ENCODE measurements at places on chromosomes 3 and 15. TPM values are rescaled to one million over a fixed set of nuclear protein-coding genes. Genes with fewer than 3 reads are reported as not detected.

- DNase-seq = no peak
Measured at GRCh38 chr15:92336419-92336987, 57.2 kb upstream of the ST8SIA2 start.

DNA sequence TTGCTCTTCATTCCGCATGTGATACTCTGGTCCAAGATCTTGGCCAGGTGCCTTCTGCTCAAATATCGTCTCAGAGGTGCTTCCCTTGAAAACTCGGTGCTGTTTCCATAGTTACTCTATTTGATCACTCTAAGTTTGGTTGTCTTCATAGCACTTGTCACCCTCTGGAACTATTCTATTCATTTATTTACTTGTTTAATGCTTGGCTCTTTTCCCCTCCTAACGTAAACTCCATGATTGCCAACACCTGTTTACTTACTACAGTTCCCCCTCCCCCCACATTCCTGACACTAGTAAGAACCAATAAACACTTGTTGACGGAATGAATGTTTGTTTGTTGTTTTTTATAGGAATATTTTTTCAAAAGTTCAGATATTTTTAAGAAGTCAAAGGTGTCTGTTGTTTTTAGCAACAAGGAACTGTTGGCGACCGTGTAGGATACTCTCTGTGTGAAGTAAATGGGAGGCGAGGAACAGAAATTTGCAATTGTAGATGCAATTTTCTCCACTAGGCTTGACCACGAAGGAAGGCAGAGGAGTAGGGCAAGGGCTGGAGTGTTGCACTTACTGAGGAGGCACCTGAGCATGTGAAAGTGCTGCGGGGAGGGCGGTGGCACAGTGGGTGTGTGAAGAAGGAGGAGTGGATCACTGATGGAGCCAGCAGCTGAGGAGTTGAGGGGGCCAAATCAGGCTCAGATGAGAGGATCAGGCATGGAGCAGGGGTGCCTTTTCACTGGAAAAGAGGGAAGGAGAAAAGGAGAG lies 48.4 kb downstream of the MOBP start:
- no peak for DNase-seq

GRCh38 chr3:159265705-159266104 lies 463.9 kb downstream of the MFSD1 start:
- DNase-seq = no peak

- DNase-seq = no peak
Measured at GRCh38 chr15:89090791-89091626, 2.8 kb downstream of the ABHD2 start.

DNA sequence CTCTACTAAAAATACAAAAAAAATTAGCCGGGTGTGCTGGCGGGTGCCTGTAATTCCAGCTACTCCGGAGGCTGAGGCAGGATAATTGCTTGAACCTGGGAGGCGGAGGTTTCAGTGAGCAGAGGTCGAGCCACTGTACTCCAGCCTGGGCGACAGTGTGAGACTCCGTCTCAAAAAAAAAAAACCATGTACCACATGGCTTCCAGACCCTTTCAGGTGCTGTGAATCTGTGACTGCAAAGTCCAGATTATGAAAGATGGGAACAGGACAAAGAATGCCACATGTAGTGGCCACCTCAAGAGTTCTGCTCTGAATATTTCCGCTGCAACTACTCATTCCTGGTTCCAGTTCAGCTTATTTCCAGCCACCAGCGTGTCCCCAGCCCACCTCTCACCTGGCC lies 8.4 kb upstream of the DCAF1 start:
- no peak for DNase-seq

DNA sequence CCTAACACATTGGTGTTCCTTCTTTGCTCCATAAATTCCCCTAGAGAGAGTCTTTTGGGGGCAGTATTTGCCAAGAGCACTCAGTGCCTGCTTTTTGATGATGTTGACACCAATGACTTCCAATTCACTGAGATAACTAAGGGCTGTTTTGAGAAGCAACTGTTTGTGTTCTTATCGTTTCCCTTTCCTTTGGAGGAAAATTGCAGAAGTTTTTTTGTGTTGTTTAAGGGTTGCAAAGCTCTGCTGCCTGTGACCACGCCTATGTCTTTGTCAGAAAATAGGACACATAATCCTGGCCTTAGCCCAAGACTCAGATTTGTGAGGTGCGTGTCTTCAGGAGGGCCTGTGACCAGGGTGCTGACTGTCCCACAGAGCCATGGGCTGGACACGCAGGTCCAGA lies 99.6 kb downstream of the FAM43A start:
- DNase-seq = no peak

DNA sequence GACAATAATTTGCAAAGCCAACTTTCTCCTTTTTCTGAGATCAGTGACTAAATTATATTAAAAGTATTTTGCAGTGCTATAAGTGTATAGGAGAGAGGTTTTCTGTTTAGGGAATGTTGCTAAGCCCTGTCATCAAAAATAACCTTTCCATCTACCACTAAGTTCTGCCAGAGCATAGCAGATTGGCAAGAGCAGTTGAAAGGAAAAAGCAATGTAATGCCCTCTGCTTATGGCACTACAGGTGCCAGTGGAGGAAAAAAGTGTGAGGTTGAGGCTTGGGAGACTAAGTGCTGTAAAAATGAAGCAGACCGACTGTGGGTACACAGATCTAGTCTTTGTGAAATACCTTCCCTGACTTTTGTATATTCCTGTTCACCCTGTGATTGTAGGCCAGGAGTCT lies 11.5 kb downstream of the FILIP1L start:
- DNase-seq = no peak

Gene HPS3
- polyA plus RNA-seq = 14.1 TPM

Gene GOLGA8M
- not detected for polyA plus RNA-seq

- no peak for DNase-seq
Measured at GRCh38 chr3:146035366-146035765, 125.6 kb downstream of the PLOD2 start.

GRCh38 chr3:31962801-31963205 lies 18.3 kb downstream of the OSBPL10 start:
- no peak for DNase-seq

DNA sequence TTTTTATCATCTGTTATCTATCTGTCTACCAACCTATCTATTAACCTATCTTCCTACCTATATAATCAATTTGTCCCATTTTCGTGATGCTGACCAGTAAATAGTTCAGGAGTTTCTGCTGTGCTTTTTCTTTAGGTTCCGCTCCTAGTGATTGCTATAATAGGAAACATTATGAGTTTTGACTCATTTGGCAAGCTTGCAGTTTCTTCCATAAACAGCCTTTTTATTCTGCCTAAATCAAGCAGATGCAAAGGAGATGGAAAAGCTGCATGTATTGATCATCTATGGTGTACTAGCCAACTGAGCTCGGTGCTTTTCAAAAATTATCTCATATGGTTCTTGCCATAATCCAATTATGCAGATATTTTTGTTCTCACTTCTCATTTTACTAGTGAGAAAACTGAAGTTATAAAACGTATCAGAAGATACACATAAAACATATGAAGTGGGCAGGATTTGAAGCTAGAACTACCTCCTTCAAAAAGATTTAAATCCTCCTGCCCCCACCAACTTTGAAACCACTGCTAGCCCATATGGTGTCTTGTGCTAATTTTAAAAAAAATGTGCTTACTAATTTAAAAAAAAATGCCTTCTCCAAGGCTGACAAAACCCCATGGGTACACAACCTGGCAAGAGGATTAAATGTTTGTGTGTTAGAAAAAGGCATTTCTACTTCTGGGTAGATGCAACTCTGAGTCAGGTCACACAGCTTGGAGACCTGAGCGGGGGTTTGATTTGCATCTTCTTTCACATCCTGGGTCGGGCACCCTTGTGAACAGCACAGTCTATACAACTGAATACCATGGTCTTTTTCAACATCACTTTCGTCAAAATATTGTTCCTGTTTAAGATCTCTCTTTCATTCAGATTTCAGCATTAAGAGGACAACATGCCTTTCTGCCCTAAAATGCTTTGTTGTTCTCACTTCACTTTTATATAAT lies 267.0 kb downstream of the CHL1 start:
- DNase-seq = no peak

Gene ISLR
- 32.0 TPM for polyA plus RNA-seq

Gene PDCD7
- 17.5 TPM for polyA plus RNA-seq

Gene LMAN1L
- polyA plus RNA-seq = not detected

Gene FBXO45
- 6.8 TPM for polyA plus RNA-seq

Gene LINGO1
- polyA plus RNA-seq = 8.1 TPM

Gene SEMA6D
- polyA plus RNA-seq = 23.4 TPM

DNA sequence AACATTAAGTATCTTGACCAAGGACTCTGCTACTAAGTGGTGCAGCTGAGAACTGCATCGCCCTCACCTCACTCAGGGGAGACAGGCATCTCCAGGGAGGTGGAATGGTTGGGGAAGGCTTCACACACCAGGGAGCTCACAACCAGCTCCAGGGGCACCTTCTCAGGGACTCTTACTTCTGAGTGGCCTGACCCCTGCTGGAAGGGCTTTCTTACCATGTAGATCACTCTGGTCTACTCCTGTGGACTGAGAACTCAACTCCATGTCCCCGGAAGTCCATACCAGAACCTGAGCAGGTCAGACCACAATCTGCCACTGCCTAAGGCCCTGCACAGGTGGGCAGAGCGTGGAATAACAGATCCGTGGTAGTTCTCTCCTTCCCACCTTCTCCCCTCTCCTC lies 140.5 kb downstream of the TLE3 start:
- DNase-seq = no peak

- DNase-seq = no peak
Measured at GRCh38 chr3:43789028-43789427, 98.3 kb downstream of the ABHD5 start.
